Epithelial cell of prostate (primary cell): ENCODE measurements at places on chromosomes 5 and 9.

DNA sequence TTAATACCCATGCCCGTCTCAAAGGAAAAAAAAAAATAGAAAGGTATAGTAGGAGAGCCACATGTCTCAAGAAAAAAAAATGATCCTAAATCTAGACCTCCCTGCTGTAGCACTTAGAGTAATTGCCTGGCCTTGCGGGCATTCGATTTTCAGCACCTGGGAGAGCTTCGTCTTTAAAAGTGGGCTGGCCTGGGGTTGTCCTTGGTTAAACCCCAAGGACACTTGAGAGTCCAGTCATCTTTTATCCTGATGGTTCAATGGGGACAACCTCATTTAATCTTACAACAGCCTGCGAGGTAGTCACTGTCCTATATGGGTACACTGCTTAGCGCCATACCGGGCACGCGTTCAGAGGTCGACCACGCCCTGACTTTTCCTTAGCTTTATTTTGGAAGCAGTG is 60.1 kb downstream of the MAT2B start:
- no peak for DNase-seq

DNA sequence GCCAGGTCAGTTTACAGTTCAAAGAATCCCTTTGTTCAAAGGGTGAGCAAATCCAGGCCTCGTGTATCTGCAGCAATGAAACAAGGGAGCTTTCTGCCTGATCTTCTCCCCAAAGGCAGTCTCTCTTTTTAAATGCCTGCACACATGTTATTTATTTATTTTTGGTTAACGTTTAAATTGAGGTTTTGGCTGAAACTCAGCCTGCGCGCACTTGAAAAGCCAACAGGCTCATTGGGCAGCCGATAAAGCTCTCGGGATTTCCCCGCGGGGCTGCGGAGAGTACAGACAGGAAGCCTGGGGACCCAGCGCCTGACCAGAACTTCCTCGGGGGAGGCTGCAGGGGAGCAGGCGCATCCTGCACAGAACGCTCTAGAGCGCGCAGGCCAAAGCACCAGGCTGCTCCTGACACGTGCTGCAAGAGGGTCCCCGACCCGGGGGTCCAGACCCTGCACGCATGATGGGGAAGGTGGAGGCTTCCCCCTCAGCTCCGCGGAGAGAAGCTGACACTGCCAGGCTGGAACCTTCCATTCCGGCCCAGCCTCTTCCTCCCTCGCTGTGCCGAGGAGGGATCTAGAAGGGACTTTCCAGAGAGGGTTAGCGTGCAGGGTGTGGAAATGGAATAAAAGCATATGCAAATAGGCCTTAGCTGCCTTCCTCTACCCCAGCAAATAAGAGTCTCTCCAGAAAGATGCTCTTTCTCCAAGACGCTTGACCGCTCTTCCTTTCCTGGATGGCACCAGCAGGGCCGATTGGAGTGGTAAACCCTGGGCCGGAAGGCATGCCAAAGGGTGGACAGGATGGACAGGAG is 46.1 kb downstream of the PTTG1 start:
- DNase-seq = no peak

- DNase-seq = no peak
These were observed 19.2 kb upstream of the RICTOR start for GRCh38 chr5:39093352-39093751.

GRCh38 chr5:14726066-14726838 is 61.7 kb downstream of the OTULIN start:
- DNase-seq = no peak

DNA sequence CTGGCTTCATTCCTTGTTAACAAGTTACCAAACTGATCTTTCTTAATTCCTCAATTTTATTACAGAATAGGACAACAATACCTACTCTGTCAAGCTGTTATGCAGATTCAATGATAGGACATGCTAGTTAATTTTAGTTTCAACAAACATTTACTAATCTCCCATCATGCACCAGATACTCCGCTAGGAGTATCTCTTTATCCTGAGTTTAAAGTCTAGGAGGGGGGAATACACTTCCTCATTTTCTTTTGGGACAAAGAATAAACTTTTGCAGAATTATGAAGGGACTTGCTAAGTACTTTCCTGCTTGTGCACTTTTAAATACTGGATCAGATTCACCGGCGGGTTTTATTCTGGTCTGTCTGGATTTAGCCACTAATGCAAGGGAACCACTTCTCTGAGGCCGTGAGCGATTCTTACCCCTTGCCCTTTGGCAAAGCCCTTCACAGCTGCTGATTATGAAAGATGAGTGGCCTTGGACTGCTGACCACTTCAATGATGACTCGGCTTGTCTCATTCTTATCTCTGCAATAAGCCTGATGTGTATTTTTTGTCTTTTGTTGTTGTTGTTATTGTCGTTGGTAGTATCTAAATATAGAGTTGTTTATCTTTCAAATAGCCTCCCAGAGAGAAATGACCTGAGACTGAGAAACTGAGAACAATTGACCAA is 73.9 kb downstream of the RMI1 start:
- no peak for DNase-seq

- DNase-seq = no peak
These were observed 1.2 kb downstream of the SLC31A2 start for GRCh38 chr9:113151696-113152630.

GRCh38 chr5:142881076-142881783 is 111.1 kb downstream of the ARHGAP26 start:
- no peak for DNase-seq

- no peak for DNase-seq
These were observed 2.8 kb downstream of the ATP6V1G1 start for GRCh38 chr9:114590328-114590727.

GRCh38 chr9:109172935-109173334 is 5.9 kb upstream of the FRRS1L start:
- DNase-seq = no peak

- no peak for DNase-seq
These were observed 4.6 kb upstream of the ANP32B start for GRCh38 chr9:97978371-97979130.

GRCh38 chr5:142110046-142110531 is 1.5 kb downstream of the NDFIP1 start:
- DNase-seq = no peak
